ENCODE measurements at places on chromosomes 12 and 14.

GRCh38 chr12:30840715-30841114 lies 85.8 kb upstream of the TSPAN11 start:
- DNase-seq: no peak

DNA sequence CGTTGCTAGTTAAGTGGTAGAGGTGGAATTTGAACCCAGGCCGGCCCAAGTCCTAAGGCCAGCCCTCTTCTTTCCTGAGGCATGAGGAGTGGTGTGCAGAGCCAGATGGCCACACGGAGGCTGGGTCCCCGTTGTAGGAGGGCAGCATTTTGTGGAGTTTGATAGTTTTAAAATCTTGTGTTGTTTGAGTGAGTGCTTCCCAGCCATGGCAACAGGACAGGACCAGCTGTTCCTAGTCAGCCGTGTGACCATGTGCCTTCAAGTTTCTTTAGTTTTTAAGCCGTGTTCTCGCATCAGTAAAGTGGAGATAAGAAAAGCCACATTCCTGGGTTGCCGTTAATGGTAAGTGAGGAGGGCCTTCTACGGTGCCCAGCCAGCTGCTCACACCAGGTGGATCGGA lies 44.4 kb downstream of the UBE3B start:
- DNase-seq: no peak

DNA sequence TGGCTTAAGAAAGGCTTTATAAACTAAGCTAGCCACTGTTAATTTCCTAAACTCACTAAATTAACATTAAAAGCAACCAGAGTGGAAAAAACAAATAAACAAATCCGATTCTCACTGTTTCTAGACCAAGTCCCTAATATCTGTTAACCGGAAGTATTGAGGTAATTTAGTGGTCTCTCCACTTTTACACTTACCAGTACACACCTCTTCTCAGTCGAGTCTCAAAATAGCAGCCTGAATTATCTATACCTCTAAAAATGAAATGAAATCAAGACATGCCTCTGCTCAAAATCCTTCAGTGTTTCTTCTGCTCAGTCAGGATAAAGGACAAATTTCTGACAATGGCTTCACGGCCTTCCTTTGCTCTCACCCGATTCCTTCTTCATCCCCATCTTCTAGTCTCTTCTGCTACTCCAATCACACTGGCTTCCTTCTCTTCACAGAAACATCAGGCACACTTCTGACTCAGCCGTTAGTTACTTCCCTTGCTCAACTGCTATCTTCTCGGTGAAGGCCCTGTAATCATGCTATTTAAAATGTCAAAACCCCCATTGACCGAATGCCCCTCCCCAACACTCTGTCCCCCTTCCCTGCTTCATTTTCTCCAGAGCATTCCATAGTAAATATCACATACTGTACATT lies 161.3 kb downstream of the KITLG start:
- no peak for DNase-seq

- peak; percentile 49 for DNase-seq
Observed at GRCh38 chr14:90644882-90645281, 171.3 kb downstream of the TTC7B start.

DNA sequence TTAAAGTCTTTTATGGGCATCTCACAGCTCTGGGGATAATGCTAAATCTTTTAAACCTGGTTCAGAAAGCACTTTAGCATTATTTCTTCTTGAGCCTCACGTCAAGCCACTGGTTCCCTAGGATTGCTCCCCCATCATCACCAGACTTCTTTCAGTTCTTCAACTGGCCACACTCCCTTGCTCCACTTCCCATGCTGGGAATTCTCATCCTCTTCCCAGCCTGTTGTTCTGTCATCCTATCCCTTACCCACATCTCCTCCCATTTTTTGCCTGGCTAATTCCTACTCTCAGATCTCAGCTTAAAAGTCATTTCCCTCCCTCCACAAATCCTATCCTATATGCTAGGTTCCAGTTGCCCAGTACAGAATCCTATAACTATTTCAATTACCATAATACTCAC lies 14.4 kb downstream of the FERMT2 start:
- DNase-seq: no peak
